HFFc6 (cell line): ENCODE measurements at places on chromosomes 5 and 9. TPM values are rescaled to one million over a fixed set of nuclear protein-coding genes. Genes with fewer than 3 reads are reported as not detected.

Gene GPR150
- total RNA-seq, result 0.12 to 0.24 TPM (median 0.12 TPM) in 3 replicates

Gene DAB2
- 227 to 283 TPM (median 228 TPM) in 3 replicates for total RNA-seq

Gene KCTD16
- total RNA-seq, result 1.5 to 3.1 TPM (median 2.0 TPM) in 3 replicates

Gene JAKMIP2
- total RNA-seq, result not detected in 3 replicates

Gene MLANA
- total RNA-seq, result not detected in 3 replicates

GRCh38 chr9:36803961-36804360 is 230.1 kb downstream of the PAX5 start:
- no peak for DNase-seq
- H3K27ac ChIP-seq, result no peak overlapping the region
- peaks cover 67% of the 10 kb centered on the region for H3K27me3 ChIP-seq

DNA sequence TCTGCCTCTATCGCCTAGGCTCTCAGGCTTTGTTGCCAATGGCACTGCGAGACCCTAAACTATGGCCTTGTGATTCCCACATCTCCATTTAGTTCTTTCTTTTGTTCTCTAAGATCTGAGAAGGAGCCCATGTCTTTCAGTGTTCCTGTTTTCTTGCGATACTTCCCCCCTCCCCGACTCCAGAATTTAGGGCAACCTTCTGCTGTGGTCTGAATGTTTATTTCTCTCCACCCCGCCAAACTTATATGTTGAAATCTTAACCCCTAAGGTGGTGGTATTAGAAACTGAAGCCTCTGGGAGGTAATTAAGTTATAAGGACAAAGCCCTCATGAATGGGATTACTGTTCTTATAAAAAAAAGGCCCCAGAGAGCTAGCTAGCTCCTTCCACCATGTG is 6.4 kb downstream of the TMC1 start:
- peak overlapping the region; percentile 83 for H3K4me3 ChIP-seq
- peaks cover 51% of the 10 kb centered on the region for H3K4me1 ChIP-seq
- H3K27me3 ChIP-seq, result 0 out of 2 replicates have a peak, but pooled peaks cover 1% of the 10 kb centered on the region
- peak overlapping the region; percentile 99 for H3K27ac ChIP-seq

DNA sequence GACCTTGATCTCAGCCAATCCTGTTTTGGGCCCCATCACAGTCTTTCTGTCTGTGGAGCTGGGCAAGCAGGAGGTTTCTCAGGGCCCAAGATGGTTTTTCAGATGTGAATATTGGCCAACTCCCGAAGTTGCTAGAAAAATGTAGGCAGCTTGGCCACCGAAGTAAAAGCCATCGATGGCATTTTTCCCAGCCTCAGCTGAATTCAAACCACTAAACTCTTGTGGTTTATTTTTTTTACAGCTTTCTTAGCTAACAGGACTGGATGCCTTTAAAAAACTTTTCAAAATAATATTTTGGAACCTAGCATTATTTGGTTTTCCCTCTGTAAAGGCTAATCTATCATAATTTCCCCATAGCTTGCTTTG is 102.5 kb upstream of the ERCC6L2 start:
- H3K4me3 ChIP-seq, result no peak overlapping the region
- H3K27ac ChIP-seq, result no peak overlapping the region
- H3K4me1 ChIP-seq, result no peaks in the 10 kb centered on the region; the same call in 1 of the 2 replicates
- no peak for DNase-seq
- H3K36me3 ChIP-seq, result no peaks in the 10 kb centered on the region
- peaks cover 20% of the 10 kb centered on the region for H3K27me3 ChIP-seq

GRCh38 chr9:129580211-129580915 is 40.5 kb downstream of the C9orf50 start:
- no peak overlapping the region for H3K27ac ChIP-seq
- peaks cover 6% of the 10 kb centered on the region for H3K36me3 ChIP-seq
- H3K27me3 ChIP-seq, result peaks cover 3% of the 10 kb centered on the region; the same call in 1 of the 2 replicates

- H3K36me3 ChIP-seq, result no peaks in the 10 kb centered on the region
- no peak for DNase-seq
- peaks cover 6% of the 10 kb centered on the region; the same call in 1 of the 2 replicates for H3K4me1 ChIP-seq
- no peak overlapping the region for H3K27ac ChIP-seq
- no peak overlapping the region for H3K4me3 ChIP-seq
Observed at GRCh38 chr5:68711293-68712200, 382.3 kb upstream of the SLC30A5 start.

DNA sequence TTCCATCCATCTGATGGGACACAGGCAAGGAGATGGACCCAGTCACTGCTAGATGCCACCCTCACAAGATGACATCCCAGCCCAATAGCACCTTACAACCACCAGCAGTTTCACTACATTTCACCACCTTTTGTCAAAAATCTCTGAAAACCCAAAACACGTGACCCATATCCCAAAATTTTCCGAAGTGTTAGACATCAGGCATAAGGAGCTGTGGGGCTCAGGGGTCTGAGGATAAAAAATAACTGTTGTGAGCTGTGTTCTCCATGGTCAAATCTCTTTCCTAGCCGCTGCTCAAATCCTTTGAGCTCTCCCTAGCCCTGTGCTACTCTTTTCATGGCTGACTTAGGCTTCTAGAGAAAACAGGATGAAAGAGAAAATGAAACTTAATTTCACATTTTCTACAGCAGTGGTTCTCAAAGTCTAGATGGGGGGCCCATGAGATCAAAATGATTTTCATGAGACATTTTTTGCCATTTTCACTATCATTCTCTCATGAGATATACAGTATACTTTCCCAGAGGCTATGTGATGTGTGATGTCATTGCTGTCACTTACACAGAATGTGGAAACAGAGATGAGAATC is 40.7 kb downstream of the TIMD4 start:
- H3K36me3 ChIP-seq, result peaks cover 4% of the 10 kb centered on the region; the same call in 1 of the 2 replicates
- no peaks in the 10 kb centered on the region for H3K4me1 ChIP-seq
- no peak overlapping the region for H3K4me3 ChIP-seq
- H3K27me3 ChIP-seq, result peaks cover 1% of the 10 kb centered on the region; the same call in 1 of the 2 replicates

DNA sequence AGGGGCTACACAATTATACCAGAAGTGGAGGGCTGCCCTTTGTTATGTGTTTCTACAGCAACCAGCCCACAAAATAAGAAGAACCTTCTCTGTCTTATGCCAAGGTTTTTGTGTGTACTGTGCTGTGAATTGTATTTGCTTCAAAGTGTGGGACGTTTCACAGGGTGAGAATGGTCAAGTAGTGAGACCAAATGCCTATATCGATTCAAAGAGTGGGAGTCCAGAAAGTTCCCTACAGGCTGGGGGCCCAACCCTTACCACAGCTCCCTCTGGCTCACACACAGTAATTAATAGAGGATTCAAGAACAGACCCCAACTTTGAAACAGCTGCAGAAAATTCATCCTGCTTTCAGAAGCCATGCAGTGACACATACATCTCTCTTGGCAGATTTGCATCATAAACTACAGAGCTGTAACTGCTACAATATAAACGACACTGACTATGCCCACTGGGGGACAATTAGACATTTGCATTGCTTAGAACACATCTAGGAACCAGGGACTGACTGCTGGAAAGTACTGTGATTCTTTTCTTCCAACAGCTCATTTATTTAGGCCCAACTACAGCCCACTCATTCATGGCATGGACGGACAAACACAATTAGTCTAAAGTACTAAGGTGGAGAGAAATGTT is 12.8 kb downstream of the ENC1 start:
- H3K4me3 ChIP-seq, result no peak overlapping the region
- H3K36me3 ChIP-seq, result peaks cover 58% of the 10 kb centered on the region
- no peak for DNase-seq
- peaks cover 70% of the 10 kb centered on the region for H3K4me1 ChIP-seq
- no peaks in the 10 kb centered on the region; the same call in 1 of the 2 replicates for H3K27me3 ChIP-seq

DNA sequence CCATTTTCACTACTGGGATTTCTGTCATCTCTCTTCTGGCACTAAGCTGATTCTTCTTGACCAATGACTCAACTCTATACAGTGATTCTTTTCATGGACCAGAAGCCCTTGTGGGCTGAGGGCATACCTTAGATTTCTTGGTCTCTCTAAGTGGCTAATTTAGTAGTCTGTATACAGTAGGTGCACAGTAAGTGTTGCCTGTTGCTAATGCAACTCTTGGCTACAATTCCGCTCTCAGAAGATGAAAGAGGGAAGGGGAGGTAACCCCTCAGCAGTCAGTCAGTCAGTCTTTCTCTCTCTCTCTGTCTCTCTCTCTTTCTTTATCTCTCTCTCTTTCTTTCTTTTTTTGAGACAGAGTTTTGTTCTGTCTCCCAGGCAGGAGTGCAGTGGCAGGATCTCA is 115.1 kb upstream of the PANK3 start:
- H3K36me3 ChIP-seq, result no peaks in the 10 kb centered on the region
- no peak overlapping the region for H3K4me3 ChIP-seq
- peaks cover 23% of the 10 kb centered on the region for H3K27me3 ChIP-seq
- no peak for DNase-seq
- H3K4me1 ChIP-seq, result no peaks in the 10 kb centered on the region

GRCh38 chr5:17670353-17670752 is 36.1 kb downstream of the TAF11L14 start:
- no peaks in the 10 kb centered on the region for H3K4me1 ChIP-seq
- no peaks in the 10 kb centered on the region for H3K36me3 ChIP-seq
- H3K4me3 ChIP-seq, result no peak overlapping the region
- H3K27ac ChIP-seq, result no peak overlapping the region

GRCh38 chr5:19902316-19902934 is 85.6 kb downstream of the CDH18 start:
- no peak overlapping the region for H3K27ac ChIP-seq
- no peaks in the 10 kb centered on the region for H3K4me1 ChIP-seq
- H3K27me3 ChIP-seq, result no peaks in the 10 kb centered on the region
- no peak for DNase-seq
- no peaks in the 10 kb centered on the region for H3K36me3 ChIP-seq

- no peak overlapping the region for H3K4me3 ChIP-seq
- no peaks in the 10 kb centered on the region for H3K36me3 ChIP-seq
- H3K27ac ChIP-seq, result no peak overlapping the region
- H3K4me1 ChIP-seq, result peaks cover 4% of the 10 kb centered on the region; the same call in 1 of the 2 replicates
- H3K27me3 ChIP-seq, result peaks cover 10% of the 10 kb centered on the region; the same call in 1 of the 2 replicates
- DNase-seq, result no peak
Observed at GRCh38 chr5:36273809-36274526, 27.7 kb downstream of the RANBP3L start.

DNA sequence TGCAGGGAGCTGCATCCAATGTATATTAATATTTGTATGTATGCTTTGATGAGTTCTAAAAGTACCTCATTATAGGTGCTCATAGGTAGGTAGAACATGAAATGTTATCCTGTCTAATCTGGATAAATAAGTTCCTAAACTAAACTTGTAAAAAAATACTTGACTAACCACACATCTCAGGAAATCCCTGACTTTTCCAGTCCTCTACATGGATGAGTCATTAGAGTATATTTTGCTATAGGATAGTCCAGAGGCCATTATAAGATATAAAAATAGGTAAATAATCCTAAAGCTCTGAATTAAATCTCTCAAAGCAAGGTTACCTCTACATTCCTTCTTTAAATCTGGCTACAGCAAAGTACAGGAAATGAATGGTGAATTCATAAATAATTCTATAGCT is 404.3 kb downstream of the RAB3C start:
- H3K27ac ChIP-seq, result no peak overlapping the region
- no peaks in the 10 kb centered on the region; the same call in 1 of the 2 replicates for H3K27me3 ChIP-seq
- H3K36me3 ChIP-seq, result no peaks in the 10 kb centered on the region; the same call in 1 of the 2 replicates
- no peak overlapping the region for H3K4me3 ChIP-seq
- peaks cover 8% of the 10 kb centered on the region for H3K4me1 ChIP-seq
- DNase-seq, result no peak
